ENCODE measurements at places on chromosomes 5 and 9.

GRCh38 chr5:151695464-151695863 lies 8.7 kb upstream of the SPARC start:
- no peak for DNase-seq

DNA sequence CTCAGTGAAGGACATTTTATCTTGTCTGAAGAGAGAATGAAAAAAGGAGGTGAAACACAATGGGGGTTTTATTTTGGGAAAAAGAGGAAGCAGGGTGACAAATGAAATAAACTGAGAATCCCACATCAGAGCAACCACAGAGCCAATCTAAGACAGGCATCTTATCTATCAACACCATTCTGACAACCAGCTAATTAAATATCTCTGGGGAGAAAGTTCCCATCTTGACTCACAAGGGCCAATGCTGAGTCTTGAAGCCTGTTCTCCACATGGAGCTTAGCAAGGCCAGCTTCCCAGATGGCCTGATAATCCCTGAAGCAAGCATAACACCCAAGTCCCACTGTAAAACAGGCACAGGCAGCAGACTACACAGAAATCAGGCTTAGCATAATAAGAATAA lies 30.4 kb downstream of the DPYSL3 start:
- DNase-seq: no peak

- no peak for DNase-seq
Observed at GRCh38 chr9:76868897-76869296, 37.0 kb downstream of the PRUNE2 start.

DNA sequence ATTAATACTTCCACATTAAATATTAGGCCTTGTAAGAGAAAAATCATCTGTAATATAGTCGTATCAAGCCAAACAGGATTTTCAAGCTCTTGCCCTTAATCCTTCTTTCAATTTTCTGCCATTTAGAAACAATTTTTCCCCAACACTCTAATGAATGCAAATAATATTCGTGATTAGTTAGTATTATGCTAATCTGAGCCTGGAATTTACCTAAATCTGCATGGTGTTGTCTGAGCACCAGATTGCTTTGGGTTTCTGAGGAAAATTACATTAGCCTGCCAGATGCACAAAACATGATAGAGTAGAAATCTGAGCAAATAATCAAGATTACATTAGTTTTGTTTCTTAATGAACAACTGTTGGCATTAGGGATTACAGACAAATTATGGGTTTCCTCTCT lies 176.6 kb downstream of the ZDHHC21 start:
- no peak for DNase-seq

DNA sequence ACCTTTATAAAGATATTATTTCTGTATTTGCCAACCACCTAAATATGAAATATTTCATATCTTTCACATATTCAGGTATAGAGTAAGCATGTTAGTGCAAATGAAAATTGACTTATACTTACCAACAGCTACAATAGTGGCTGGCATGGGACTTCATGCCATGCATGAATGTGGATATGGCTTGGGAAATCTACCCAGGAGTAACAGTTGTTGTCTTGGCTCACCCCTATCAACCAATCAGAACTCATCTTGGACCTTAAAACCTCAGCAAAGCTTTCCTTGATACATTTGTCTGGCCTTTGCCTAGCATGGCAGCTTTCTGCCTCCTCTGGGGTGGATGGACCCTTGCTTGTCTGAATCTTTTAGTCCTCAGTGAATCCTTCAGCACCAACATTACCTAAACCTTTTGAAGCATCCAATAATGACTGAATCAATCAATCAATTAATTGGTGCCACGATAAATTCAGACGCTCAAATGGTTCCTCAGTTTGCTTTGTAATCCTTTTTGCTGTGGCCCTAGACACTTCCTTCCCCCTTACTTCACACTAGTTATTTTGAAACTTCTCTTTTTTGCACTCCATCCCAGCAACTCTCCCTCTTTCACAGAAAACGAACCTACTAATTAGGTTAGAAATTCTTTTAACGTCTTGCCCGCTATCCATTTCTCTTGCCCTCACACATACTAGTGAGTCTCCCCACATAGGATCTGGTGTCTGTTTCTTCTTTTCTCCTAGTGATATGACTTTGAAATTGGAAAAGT lies 132.3 kb upstream of the ZNF608 start:
- no peak for DNase-seq

GRCh38 chr9:26292943-26293342 lies 599.7 kb downstream of the CAAP1 start:
- no peak for DNase-seq

DNA sequence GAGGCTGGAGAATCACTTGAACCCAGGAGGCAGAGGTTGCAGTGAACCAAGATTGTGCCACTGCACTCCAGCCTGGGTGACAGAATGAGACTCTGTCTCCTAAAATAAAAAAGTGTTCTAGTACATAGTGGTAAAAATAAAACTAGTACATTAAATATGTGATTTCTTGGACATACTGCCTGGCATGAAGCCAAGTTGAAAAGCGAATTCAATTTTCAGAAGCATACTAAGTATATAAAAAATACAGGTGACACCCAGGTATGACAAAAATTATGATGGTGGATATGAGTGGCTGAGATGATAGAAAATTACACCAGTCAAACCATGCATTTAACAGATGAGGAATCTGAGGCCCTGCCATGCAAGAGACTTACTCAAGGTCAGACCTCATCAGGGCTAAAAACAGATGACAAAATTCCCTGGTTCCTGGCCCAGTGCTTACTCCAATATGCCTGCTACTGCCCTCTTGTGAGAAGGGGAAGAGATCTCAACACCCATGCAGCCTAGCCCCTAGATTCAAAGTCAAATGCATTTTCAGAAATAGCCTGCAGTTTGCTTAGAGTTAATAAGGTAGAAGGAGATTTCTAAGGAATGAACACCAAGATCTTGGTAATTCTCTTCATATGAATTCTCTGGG lies 46.6 kb upstream of the GNPDA1 start:
- DNase-seq: no peak

DNA sequence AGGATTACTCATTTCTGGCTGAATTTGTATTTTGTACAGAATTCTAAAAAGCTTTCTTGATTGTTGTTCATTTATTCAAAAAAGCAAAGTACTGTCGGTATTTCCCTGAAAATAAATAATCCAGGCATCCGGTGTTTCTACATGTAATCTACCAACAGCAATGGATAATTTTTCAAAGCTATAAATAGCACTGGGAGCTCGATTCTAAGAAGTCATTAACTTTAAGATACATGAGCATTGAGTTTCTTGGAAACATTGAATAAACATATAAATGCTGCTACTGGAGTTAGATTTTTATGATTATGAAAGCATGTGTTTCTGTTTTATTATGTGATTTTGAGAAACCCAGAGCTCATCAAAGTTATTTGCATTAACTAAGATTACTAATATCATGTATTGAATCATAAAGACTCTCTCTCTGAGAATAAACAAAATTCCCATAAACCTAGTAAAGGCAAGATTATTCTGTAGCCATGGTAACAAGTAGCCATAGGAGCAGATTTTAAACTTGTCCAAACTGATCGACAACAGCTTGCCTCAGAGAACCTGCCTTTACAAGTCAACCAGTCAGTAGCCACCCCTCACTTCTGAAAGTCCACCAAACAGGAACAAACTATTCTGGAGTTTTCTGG lies 197.0 kb downstream of the DRD1 start:
- DNase-seq: no peak

GRCh38 chr9:79208791-79209396 lies 362.9 kb upstream of the TLE4 start:
- DNase-seq: no peak

GRCh38 chr9:33480976-33481375 lies 7.3 kb upstream of the NOL6 start:
- no peak for DNase-seq

- no peak for DNase-seq
Observed at GRCh38 chr9:109894921-109895758, 115.1 kb downstream of the PALM2AKAP2 start.

DNA sequence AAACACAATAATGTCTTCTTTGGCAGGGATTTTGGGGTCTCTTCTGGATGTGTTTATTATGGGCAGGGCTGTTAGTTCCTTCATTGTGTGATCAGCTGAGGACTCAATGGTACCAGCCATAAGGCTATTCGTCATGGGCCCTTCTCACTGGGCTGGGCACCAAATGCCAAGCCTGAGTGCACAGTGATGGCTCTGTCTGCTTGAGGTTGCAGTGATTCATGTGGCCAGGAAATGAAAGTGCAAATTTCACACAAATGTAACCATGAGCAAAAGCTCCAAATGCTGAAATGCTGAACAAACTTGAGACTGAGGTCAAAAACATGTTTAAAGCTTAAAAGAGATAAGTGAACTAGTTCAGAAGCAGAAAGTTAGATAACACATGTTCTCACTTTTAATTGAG lies 191.0 kb downstream of the TARS1 start:
- no peak for DNase-seq

- no peak for DNase-seq
Observed at GRCh38 chr5:87394411-87395165, 18.1 kb downstream of the CCNH start.

- no peak for DNase-seq
Observed at GRCh38 chr5:175836737-175837136, 34.6 kb upstream of the CPLX2 start.

- DNase-seq: no peak
Observed at GRCh38 chr9:73155968-73156864, 4.6 kb downstream of the ANXA1 start.

DNA sequence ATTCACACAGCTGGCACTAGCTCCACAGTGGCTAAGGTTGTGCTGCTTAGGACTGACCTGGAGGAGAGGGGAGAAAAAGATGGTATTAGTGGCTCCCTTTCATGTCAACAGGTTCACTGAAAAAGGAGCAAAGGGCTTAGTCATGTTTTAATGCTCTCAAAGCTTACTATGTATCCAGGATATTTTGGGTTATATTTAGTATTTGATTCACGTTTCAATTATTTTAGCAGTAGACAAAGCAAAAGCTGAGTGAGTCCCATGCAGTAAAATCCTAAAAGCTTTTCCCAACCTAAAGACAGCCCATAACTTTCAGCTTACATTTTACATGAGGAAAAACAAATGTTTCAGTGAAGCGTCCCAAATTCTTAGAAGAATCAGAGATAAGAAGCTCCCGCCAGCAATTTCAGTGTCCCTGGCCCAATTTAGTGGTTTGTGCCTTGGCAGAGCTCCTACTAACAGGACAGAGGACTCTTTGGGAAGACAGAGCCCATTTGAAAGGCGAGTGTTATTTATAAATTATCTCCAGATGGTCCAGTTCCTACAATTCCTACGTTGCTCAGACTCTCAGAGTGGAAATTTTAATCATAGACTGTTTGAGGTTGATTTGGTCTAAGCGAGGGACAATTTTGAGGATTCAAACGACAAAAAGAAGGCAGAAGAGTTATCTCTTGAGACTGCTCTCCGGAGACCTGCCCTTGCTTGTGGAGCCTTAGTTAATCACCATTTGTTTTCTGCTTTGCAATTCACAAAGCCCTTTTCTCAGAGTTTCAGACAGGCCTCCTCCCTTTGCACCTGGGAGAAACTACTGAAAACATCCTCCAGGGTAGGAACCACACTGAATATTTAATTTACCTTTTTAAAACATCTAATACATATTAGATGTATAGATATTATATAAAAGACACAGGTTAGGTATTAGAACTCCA lies 225.0 kb upstream of the ANKRD55 start:
- DNase-seq: no peak

GRCh38 chr5:172303572-172304335 lies 20.2 kb upstream of the UBTD2 start:
- no peak for DNase-seq

GRCh38 chr9:73565833-73566465 lies 414.3 kb downstream of the ANXA1 start:
- DNase-seq: no peak

DNA sequence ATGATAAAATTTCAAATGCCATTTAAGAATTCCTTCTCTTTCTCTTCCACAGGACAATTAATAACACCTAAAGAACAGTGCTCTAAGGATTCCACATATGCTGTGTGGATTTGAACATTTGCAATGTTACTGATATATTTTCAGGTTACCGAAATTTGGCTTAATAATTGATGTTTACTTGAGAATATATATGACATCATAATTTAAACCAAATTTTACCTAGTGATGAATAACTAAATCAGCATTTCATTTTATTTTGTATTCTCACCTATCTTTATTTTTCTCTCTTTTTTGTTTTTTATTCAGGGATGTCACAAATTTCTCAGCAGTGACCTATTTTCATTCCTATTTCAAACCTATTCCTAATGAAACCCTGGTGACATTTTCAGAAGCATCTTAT lies 429.6 kb downstream of the SLCO4C1 start:
- no peak for DNase-seq

- DNase-seq: no peak
Observed at GRCh38 chr5:9337928-9338595, 207.8 kb downstream of the SEMA5A start.

GRCh38 chr5:147036691-147037245 lies 158.2 kb upstream of the PPP2R2B start:
- no peak for DNase-seq

GRCh38 chr9:123400926-123401503 lies 45.0 kb downstream of the CRB2 start:
- no peak for DNase-seq

GRCh38 chr9:87290241-87291052 lies 207.2 kb upstream of the DAPK1 start:
- DNase-seq: no peak

DNA sequence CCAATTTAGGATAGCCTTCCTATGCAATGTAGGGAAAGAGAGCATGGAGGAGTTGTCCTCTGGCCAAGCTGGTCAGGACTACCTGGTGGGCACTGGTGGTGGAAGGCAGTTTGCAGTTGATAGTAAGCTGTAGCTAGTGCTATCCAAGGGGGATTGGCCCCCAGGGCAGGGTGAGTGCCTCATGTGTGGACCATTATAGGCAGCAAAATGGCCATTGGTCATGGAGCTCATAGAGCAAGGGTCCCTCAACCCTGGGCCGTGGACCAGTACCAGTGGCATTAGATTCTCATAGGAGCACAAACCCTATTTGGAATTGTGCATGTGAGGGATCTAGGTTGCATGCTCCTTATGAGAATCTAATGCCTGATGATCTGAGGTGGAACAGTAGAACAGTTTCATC lies 139.3 kb downstream of the ZSWIM6 start:
- no peak for DNase-seq

DNA sequence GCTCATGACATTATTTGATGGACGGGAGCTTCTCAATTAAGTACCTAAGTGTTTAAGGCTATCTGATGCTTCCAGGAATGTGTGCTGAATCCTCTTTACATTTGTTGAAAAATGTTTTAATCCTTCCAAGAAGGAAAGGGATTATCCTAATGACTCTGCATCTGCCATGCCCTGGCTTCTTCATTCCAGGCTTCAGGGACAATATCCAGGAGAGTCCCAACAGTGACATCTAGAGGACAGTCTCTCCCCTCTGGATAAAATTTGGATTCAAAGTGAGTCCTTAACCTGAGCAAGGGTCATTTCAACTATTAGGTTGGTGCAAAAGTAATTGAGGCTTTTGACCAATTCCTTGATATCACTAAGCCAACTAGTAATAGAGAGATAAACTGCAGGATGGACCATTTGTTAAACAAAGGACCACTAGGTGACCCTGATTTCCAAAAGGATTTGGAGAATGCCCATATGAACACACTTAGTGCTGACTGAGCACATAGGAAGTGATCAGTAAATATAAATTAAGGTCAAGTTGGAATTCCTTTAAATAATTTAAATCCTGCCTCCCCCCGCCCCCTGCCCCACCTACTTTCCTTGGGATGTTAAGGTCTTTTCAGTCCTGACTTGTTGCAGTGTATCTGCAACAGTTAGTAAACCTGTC lies 19.1 kb downstream of the TNFSF8 start:
- DNase-seq: no peak

Data from central memory CD4-positive, alpha-beta T cell (primary cell).